Naive thymus-derived CD4-positive, alpha-beta T cell (primary cell): ENCODE measurements at places on chromosomes 13 and 19. TPM values are rescaled to one million over a fixed set of nuclear protein-coding genes. Genes with fewer than 3 reads are reported as not detected.

DNA sequence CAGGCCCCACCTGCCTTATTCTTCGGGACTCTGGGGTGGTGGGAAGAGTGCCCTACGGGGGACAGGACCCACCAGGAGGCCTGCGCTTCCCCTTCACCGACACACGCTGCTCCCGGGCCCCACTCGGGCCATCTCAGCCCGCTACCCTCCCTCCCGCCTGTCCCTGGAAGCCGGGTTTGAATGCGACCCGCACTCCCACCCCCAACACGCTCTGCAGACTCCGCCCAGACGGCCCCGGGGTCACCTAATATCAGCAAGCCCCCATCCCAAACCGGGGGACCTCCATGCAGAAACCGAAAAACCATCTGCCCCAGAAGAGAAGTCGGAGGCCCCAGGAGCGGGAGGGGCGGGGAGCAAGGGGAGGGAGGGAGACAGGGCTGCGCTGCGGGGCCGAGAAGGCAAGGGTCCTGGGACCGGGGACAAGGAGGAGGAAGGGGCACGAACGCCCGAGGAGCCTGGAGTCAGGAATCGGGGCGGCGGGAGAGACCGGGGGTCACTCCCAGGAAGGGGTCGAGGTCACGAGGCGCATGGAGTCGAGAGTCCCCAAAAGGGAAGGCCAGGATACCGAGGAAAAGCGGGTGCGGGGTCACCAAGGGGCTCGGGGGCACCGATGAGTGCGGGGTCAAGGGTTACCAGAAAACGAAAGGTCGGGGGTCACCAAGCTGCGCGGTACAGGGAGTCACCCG, 766 bp downstream of the SBNO2 start:
- H3K27me3 ChIP-seq: no peaks in the 10 kb centered on the region
- H3K4me3 ChIP-seq: peak overlapping the region; percentile 77
- H3K4me1 ChIP-seq: peaks cover 3% of the 10 kb centered on the region
- H3K27ac ChIP-seq: peak overlapping the region; percentile 87
- DNase-seq: no peak
- H3K36me3 ChIP-seq: peaks cover 13% of the 10 kb centered on the region

The ANKLE1 gene
- 3.7 and 5.5 TPM in 2 replicates for total RNA-seq

GRCh38 chr19:43438291-43439031, 23.8 kb downstream of the TEX101 start:
- no peak for DNase-seq
- no peaks in the 10 kb centered on the region for H3K27me3 ChIP-seq
- peak overlapping the region; percentile 72 for H3K27ac ChIP-seq
- peaks cover 23% of the 10 kb centered on the region for H3K4me1 ChIP-seq
- no peaks in the 10 kb centered on the region for H3K36me3 ChIP-seq

The GRIN2D gene
- 0.11 TPM for total RNA-seq

The ESD gene
- total RNA-seq: 80.1 and 86.1 TPM in 2 replicates

The CATSPERD gene
- total RNA-seq: not detected

DNA sequence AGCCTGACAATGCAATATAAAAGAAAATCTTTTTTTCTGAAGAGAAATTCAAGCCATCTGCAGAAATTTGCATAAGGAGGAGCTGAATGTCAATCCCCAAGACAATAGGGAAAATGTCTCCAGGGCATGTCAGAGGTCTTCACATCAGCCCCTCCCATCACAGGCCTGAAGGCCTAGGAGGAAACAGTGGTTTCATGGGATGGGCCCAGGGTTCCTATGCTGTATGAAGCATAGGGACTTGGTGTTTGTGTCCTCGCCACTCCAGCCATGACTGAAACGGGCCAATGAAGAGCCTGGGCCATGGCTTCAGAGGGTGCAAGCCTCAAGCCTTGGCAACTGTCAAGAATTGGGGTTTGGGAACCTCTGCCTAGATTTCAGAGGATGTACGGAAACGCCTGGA, 883.5 kb downstream of the UQCRFS1 start:
- no peaks in the 10 kb centered on the region for H3K27me3 ChIP-seq
- no peak overlapping the region for H3K27ac ChIP-seq
- no peak for DNase-seq
- H3K4me3 ChIP-seq: no peak overlapping the region
- no peaks in the 10 kb centered on the region for H3K4me1 ChIP-seq

The LILRB1 gene
- not detected in 2 replicates for total RNA-seq

GRCh38 chr13:110415669-110416068, 108.6 kb downstream of the COL4A2 start:
- DNase-seq: no peak
- H3K36me3 ChIP-seq: no peaks in the 10 kb centered on the region
- no peak overlapping the region for H3K4me3 ChIP-seq

DNA sequence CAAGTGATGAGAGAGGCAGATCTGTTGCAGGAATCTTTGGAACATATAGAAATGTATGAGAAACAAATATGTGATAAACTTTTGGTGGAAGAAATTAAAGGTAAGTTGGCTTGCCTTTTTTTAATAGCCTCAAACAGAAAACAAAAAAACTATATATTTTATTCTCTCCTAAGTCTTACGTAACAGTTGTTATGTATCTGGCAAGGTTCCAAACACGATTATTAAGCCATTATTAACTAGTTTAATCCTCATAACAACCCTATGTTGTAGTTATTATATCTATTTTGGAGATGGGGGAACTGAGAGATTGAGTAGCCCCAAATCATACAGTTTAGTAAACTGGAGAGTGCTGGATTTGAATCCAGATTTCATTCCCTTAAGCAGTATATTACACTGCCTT, 14.7 kb downstream of the NAA16 start:
- no peaks in the 10 kb centered on the region for H3K27me3 ChIP-seq
- DNase-seq: no peak
- H3K4me1 ChIP-seq: peaks cover 11% of the 10 kb centered on the region
- H3K27ac ChIP-seq: no peak overlapping the region
- no peak overlapping the region for H3K4me3 ChIP-seq
- H3K36me3 ChIP-seq: no peaks in the 10 kb centered on the region

- H3K4me1 ChIP-seq: peaks cover 36% of the 10 kb centered on the region
- H3K4me3 ChIP-seq: no peak overlapping the region
- H3K27ac ChIP-seq: no peak overlapping the region
- no peaks in the 10 kb centered on the region for H3K36me3 ChIP-seq
- no peaks in the 10 kb centered on the region for H3K27me3 ChIP-seq
These were observed 10.1 kb upstream of the MBNL2 start for GRCh38 chr13:97212004-97212403.

GRCh38 chr13:111519041-111519440, 198.6 kb downstream of the TEX29 start:
- H3K4me1 ChIP-seq: no peaks in the 10 kb centered on the region
- DNase-seq: no peak
- H3K36me3 ChIP-seq: no peaks in the 10 kb centered on the region
- H3K27ac ChIP-seq: no peak overlapping the region

- no peaks in the 10 kb centered on the region for H3K4me1 ChIP-seq
- H3K27me3 ChIP-seq: no peaks in the 10 kb centered on the region
- no peak overlapping the region for H3K27ac ChIP-seq
- H3K4me3 ChIP-seq: no peak overlapping the region
These were observed 327.3 kb downstream of the COG6 start for GRCh38 chr13:39982745-39983144.

- H3K27ac ChIP-seq: no peak overlapping the region
- DNase-seq: no peak
- no peaks in the 10 kb centered on the region for H3K4me1 ChIP-seq
- no peaks in the 10 kb centered on the region for H3K36me3 ChIP-seq
- no peak overlapping the region for H3K4me3 ChIP-seq
- H3K27me3 ChIP-seq: no peaks in the 10 kb centered on the region
These were observed 56.0 kb upstream of the RGCC start for GRCh38 chr13:41401366-41401765.

DNA sequence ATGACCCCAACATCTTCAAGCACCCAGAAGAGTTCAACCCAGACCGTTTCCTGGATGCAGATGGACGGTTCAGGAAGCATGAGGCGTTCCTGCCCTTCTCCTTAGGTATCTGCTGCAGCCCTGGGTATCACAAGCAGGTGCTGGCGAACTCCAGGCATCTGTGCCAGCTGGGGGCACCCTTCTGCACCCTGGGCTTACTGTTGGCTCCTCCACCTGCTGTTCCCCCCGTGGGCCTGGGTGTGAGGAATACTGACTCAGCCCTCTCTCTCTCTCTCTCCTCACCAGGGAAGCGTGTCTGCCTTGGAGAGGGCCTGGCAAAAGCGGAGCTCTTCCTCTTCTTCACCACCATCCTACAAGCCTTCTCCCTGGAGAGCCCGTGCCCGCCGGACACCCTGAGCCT, 13.0 kb downstream of the CYP2S1 start:
- no peaks in the 10 kb centered on the region for H3K4me1 ChIP-seq
- DNase-seq: no peak
- no peak overlapping the region for H3K27ac ChIP-seq
- no peaks in the 10 kb centered on the region for H3K36me3 ChIP-seq

The LGI4 gene
- total RNA-seq: 0.51 TPM

- H3K27ac ChIP-seq: no peak overlapping the region
- no peaks in the 10 kb centered on the region for H3K27me3 ChIP-seq
- peaks cover 14% of the 10 kb centered on the region for H3K4me1 ChIP-seq
- no peak overlapping the region for H3K4me3 ChIP-seq
These were observed 44.9 kb downstream of the C13orf46 start for GRCh38 chr13:113928685-113929627.

DNA sequence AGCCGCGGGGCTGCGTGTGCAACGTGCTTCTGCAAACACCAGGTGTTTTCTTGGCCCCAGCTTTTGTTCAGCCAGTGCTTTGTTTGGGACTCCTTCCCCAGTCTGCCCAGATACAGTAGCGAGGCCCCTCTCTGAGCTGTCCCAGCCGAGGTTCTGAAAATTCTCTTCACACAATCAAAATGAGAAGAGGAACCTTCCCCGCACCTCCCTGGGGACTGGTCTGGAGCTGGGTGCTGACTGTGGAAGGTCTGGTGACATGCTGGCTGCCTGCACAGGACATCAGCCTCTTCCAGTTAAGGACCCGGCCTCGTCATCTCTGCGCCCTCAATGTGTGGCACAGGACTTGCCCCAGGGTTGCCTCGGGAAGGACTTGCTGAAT, 4.2 kb downstream of the ATP4A start:
- peaks cover 10% of the 10 kb centered on the region for H3K27me3 ChIP-seq
- no peaks in the 10 kb centered on the region for H3K4me1 ChIP-seq
- no peak overlapping the region for H3K27ac ChIP-seq
- no peak overlapping the region for H3K4me3 ChIP-seq

DNA sequence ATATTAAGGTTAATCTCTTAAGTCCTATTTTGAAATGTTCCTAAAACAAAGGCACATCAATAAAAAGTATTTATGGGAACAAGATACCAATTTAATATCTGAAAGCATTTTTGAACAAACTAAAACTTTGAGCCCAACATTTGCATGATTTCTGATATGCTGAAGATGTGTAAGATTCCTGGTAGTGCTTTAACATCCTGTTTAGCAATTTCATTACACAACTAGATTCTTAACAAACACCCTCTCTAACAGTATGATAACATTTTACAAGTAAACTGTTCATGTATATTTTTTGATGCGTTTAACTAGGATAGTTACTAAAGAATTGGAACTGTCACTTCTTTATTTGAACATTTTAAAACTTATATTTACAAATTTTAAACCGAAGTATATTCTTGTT, 63.9 kb downstream of the DACH1 start:
- DNase-seq: no peak
- no peak overlapping the region for H3K27ac ChIP-seq
- H3K4me3 ChIP-seq: no peak overlapping the region
- no peaks in the 10 kb centered on the region for H3K4me1 ChIP-seq
- H3K36me3 ChIP-seq: no peaks in the 10 kb centered on the region

- no peak overlapping the region for H3K4me3 ChIP-seq
- H3K4me1 ChIP-seq: no peaks in the 10 kb centered on the region
- H3K27ac ChIP-seq: no peak overlapping the region
These were observed 93.4 kb downstream of the ABCC4 start for GRCh38 chr13:95207769-95208366.

GRCh38 chr13:33678906-33679657, 138.9 kb upstream of the RFC3 start:
- H3K27ac ChIP-seq: no peak overlapping the region
- H3K4me1 ChIP-seq: no peaks in the 10 kb centered on the region
- no peaks in the 10 kb centered on the region for H3K36me3 ChIP-seq
- peak overlapping the region; percentile 29 for H3K4me3 ChIP-seq
- H3K27me3 ChIP-seq: no peaks in the 10 kb centered on the region
- DNase-seq: no peak

DNA sequence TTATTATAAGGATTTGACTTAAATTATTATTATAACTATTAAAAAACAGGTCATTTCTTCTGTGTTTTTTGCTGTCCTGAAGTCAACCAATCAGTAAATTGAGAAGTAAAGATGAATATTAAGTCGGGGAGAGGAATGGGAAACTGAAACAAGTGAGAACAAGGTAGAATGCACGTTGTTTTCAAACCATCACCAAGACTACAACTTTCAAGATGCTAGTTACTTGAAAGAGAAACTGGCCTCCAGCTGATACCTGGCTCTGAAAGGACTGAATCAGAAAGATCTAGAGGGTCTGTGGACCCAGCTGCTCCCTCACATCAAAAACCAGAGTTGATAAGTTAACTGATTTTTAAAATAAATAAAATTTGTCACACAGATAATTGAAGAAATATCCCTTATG, 1301.5 kb upstream of the ATXN8OS start:
- no peaks in the 10 kb centered on the region for H3K36me3 ChIP-seq
- H3K27me3 ChIP-seq: no peaks in the 10 kb centered on the region
- H3K27ac ChIP-seq: no peak overlapping the region

The DAND5 gene
- not detected for total RNA-seq

The SMIM17 gene
- total RNA-seq: not detected

DNA sequence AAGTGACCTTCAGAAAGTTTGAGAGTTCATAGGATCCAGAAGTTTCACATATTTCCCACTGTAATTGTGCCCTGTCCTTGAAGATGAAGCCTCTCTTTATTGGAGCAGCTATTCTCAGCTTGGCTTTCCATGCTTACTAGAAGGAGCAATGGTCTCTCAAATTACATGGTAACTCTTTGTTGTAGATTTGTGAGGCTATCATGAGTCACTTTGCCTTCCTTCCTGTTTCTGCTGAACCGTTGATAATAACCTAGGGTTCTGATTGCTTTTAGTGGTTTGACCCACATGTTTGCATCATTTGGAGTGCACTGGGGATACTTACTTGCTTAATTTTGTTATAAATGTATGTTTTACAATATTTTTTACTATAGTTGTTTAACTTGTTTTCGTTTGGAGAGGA, 772.9 kb upstream of the SLITRK6 start:
- no peaks in the 10 kb centered on the region for H3K36me3 ChIP-seq
- no peaks in the 10 kb centered on the region for H3K4me1 ChIP-seq
- no peak for DNase-seq
- no peaks in the 10 kb centered on the region for H3K27me3 ChIP-seq
- no peak overlapping the region for H3K27ac ChIP-seq

GRCh38 chr13:46640843-46641242, 87.9 kb downstream of the LRCH1 start:
- H3K4me3 ChIP-seq: no peak overlapping the region
- H3K4me1 ChIP-seq: peaks cover 6% of the 10 kb centered on the region
- no peak for DNase-seq
- H3K27me3 ChIP-seq: no peaks in the 10 kb centered on the region
- H3K27ac ChIP-seq: no peak overlapping the region

The PGLYRP2 gene
- total RNA-seq: 0.49 TPM

The F7 gene
- 0.40 TPM for total RNA-seq

The SPINT2 gene
- 40.9 TPM for total RNA-seq

GRCh38 chr19:1610579-1610978, 5.3 kb upstream of the UQCR11 start:
- no peak for DNase-seq
- H3K27me3 ChIP-seq: no peaks in the 10 kb centered on the region
- peaks cover 50% of the 10 kb centered on the region for H3K36me3 ChIP-seq
- no peak overlapping the region for H3K27ac ChIP-seq
- H3K4me1 ChIP-seq: peaks cover 27% of the 10 kb centered on the region
